ENCODE measurements at places on chromosomes 4 and X.

DNA sequence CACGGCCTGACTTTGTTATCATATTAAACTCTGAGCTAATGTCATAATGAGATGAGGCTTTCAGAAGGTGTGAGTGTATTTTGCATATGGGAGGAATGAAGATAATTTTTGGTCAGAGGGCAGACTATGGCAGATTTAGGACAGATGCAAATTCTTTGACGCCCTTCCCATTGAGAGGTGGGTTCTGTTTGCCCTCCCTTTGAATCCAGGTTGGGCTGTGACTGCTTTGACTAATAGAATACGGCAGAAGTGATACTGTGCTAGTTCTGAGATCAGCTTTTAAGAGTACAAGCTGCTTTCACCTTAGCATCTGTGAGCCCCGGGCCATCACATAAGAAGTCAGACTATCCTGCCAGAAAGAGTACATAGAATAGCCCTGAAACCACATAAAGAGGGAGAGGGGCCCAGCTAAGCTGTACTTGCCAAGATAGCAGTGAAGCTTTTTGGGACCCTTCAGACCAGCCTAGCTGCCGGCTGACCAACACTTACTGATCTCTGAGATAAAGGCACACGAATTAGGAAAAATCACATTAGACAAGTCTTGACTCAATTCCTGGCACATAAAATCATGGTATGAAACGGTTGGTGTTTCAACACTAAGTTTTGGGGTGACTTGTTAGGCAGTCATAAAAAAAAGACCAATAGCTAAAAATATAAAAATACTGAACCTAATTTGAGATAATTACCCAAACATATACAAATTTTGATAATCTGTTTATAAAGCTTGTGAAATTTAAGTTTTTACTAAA lies 166.7 kb upstream of the SH3RF1 start:
- no peak for DNase-seq

DNA sequence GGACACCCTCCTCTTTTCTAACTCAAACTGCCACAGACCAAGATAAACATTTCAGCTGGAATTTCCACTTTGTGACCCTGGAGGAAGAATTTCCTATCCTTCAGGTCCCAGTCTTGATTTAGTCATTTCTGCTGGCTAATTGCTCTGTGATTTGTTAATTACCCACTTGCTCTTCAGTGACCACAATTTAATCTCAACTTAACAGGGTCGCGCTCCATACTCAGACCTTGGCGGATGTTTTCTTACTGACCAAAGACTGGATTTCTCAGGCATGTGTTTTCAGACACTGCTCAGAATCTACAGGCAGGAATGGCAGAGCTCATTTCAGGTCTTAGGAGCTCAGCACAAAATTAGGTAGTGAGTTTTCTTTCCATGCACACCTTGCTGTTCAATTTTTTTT lies 188.9 kb downstream of the ASMT start:
- DNase-seq, result no peak

DNA sequence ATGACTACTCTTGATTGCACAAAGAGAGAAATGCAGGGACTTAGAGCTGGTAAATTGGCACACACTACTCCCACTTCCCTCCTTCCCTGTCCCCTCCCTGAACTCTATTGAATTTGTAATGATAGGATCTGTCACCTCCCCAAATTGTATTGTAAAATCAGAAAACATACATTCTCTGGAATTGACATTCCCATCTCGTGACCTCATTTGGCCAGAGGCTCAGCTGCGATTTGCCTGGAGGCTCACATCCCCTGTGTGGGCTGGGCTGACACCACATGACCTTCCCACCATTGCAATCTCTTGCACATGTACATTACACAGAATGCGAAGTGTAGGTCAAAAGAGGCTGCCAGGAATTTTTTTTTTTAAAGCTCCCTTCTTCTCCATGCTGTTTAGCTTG lies 172.1 kb downstream of the MID1IP1 start:
- no peak for DNase-seq

DNA sequence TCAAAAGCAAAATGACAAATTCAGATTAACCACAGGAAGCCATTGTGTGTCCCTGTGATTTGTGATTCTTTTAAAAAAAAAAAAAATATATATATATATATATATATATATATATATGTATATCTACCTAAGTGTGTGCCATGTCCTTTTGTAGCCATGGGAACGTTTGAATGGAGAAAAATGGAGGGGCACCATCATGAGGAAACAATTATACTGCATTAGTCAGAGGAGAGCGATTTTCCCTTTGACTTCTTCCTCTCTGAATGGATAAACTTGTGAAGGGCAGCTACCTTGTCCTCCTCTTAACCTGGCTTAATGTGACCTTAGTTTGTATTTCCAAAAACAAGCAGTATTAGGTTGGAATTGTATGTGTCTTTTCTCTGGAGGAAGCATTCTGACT lies 23.3 kb upstream of the CBLL2 start:
- DNase-seq, result no peak

GRCh38 chr4:2333916-2334644 lies 72.2 kb upstream of the MXD4 start:
- no peak for DNase-seq

DNA sequence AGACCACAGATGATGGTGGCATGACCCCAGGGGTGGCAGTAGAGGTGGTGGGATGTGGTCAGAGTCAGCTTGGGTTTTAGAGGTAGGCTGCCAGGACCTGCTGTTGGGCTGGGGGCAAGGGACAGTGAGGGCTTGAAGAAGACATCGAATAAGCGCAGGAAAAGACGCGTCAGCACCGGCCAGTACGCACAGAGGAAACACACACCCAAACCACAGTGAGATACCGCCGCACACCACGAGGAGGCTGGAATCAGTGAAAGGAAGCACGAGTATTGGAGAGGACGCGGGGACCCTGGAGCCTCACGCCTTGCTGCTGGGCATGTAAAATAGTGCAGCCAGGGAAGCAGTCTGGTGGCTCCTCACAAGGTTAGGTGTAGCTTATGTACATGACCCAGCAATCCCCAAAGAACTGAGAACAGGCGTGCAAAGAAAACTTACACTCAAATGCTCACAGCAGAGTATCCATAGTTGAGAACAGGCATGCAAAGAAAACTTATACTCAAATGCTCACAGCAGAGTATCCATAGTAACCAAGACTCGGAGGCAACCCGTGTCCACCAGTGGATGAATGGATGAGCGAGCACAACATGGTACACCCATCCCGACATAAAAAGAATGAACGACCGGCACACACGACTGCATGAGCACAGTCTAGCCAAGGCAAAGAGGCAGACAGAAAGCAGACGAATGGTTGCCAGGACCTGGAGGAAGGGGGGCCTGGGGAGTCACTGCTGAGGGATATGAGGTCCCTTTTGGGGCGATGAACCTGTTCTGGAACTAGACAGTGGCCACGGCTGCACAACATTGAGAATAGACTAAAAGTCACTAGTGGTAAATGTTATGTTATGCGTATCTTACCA lies 13.3 kb downstream of the PDZD4 start:
- peak; percentile 25 for DNase-seq
